ENCODE measurements at places on chromosomes 3 and 15. TPM values are rescaled to one million over a fixed set of nuclear protein-coding genes. Genes with fewer than 3 reads are reported as not detected.

DNA sequence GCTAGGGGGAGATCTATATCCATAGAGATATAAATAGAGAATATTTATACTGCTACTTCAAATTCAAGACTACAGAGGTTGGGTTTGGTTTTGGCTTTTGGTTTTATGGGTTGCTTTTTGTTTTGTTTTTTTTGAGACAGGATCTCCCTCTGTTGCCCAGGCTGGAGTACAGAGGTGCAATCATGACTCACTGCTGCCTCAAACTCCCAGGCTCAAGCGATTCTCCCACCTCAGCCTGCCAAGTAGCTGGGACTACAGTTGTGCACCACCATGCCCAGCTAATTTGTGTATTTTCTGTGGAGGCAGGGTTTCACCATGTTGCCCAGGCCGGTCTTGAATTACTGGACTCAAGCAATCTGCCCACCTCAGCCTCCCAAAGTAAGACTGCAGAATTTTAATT is 3.9 kb upstream of the UBL7 start:
- H3K4me3 ChIP-seq = no peak overlapping the region
- no peaks in the 10 kb centered on the region for H3K27me3 ChIP-seq
- DNase-seq = no peak

DNA sequence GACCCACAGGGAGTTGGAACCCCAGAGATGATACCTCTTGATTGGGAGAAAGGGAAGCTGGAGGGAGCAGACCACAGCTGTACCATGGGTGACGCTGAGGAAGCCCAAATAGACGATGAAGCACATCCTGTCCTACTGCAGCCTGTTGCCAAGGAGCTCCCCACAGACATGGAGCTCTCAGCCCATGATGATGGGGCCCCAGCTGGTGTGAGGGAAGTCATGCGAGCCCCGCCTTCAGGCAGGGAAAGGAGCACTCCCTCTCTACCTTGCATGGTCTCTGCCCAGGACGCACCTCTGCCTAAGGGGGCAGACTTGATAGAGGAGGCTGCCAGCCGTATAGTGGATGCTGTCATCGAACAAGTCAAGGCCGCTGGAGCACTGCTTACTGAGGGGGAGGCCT is 201.1 kb downstream of the AKAP13 start:
- H3K4me3 ChIP-seq = peak overlapping the region; percentile 50
- DNase-seq = peak; percentile 94
- H3K27me3 ChIP-seq = no peaks in the 10 kb centered on the region
- H3K36me3 ChIP-seq = peaks cover 8% of the 10 kb centered on the region
- H3K27ac ChIP-seq = peak overlapping the region; percentile 84

DNA sequence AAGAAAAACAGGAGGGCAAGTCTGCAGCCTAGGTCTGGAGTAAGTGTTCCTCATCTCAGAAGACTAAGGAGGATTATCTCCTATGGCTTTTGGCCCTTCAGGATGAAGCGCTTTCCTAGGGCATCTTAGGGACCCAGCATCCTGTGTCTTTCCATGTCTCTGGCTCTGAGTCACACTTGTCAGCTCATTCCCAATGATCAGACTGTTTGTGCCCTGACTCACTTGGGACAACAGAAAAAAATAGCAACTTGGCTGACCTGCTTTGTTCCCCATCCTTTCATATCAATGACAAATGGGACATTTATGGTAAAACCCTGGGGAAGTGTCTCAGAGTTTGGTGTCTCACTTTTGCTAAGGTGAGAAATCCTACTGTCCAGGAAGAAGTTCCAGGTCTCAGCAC is 76.2 kb upstream of the OXTR start:
- no peaks in the 10 kb centered on the region for H3K27me3 ChIP-seq
- no peak overlapping the region for H3K27ac ChIP-seq

The GPR15 gene
- not detected for total RNA-seq

- peaks cover 23% of the 10 kb centered on the region for H3K4me1 ChIP-seq
- no peak overlapping the region for H3K4me3 ChIP-seq
- H3K27ac ChIP-seq = no peak overlapping the region
- no peak for DNase-seq
Measured at GRCh38 chr3:188064831-188065493, 89.0 kb upstream of the LPP start.

The RYR3 gene
- total RNA-seq = 7.2 TPM

GRCh38 chr15:48253172-48253571 is 47.1 kb downstream of the SLC12A1 start:
- no peak overlapping the region for H3K4me3 ChIP-seq
- no peak overlapping the region for H3K27ac ChIP-seq
- no peaks in the 10 kb centered on the region for H3K4me1 ChIP-seq
- DNase-seq = no peak
- peaks cover 7% of the 10 kb centered on the region for H3K27me3 ChIP-seq

The CCDC54 gene
- not detected for total RNA-seq

The SH3GL3 gene
- 0.19 TPM for total RNA-seq

DNA sequence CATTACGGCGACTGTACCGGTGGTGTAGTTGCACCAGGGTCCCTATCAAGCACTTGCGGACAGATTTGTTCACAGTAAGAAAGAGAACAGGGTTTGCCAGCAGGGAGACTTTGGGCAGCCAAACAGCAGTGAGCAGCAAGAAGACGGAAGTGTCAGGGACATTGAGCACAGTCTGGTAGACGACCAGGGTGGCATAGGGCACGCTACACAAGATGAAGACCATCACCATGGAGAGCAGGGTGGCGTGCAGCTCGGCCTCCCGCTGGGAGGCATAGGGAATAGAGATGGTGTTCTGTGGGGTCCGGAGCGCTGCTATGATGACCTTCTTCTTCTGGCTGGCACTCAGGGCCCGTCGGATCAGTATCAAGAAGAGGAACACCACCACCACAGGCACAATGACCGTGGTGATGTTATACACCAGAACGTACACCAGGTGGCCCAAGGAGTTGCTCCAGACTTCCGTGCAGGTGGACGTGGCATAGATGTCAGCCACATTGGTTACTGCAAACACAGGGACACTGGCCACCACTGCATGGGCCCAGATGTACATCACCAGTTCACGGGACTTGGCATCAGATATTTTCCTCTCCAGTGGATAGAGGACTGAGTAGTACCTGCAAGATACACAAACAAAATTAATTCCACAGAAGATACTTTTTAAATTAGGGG is 19.1 kb upstream of the FSIP1 start:
- no peak overlapping the region for H3K4me3 ChIP-seq
- no peaks in the 10 kb centered on the region for H3K27me3 ChIP-seq

DNA sequence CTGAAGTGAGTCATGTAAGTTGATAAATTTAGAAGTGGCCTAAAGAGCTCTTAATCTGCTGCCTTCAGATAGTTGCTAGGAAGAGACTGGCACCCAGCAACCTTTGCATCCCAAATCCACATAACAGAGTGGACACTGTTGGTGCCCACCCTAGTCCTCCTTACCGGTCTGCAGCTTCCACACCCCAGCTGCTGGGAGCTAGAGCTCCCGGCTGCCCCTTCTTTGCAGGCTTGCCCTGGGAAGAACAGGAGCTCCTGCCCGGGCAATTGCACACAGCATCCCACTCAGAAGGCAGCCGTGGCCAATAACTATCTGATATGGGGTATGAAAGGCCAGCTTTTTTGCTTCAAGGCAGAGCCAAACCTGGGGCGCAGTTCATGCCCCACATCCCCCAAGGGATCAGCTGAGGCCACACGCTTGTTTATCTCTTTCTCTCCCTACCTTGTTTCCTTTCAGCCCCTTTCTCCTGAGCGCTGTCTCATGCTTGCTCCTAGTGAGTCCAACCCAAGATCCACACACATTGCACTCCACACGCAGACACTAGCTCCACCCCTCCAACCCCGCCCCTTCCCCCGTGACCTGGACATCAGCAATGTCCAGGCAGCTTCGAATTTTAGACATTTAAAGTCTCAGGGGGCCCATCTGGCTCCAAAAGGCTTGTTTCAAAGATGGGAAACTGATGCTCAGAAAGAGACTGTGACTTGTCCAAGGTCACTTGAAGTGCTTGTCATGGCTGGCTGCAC is 9.1 kb downstream of the ATP2B2 start:
- no peaks in the 10 kb centered on the region for H3K4me1 ChIP-seq
- no peak for DNase-seq
- no peaks in the 10 kb centered on the region for H3K27me3 ChIP-seq
- H3K4me3 ChIP-seq = no peak overlapping the region
- no peak overlapping the region for H3K27ac ChIP-seq

GRCh38 chr3:197508461-197508860 is 47.3 kb downstream of the BDH1 start:
- no peaks in the 10 kb centered on the region for H3K27me3 ChIP-seq
- peaks cover 7% of the 10 kb centered on the region for H3K4me1 ChIP-seq
- no peak overlapping the region for H3K4me3 ChIP-seq
- no peak overlapping the region for H3K27ac ChIP-seq
- peaks cover 6% of the 10 kb centered on the region for H3K36me3 ChIP-seq
- no peak for DNase-seq

DNA sequence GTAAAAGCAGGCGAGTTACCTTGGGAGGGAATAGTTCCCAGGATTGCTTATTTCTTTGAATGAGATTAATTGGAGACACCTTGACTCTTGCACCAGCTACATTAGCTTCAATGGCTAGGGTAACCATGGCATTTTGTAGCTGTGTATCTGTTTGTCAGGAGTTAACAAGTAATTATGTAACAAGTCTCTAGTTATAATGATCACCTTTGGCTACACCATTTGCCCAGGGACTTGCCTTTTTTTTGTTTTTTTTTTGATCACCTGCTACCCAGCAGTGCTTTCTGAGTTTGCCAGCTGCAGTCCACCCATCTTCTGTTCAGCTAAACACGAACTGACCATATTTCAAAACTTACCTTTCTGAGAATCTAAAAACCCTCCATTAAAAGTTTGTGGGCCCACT is 2.2 kb downstream of the MED12L start:
- H3K27ac ChIP-seq = peak overlapping the region; percentile 70
- peak overlapping the region; percentile 79 for H3K4me3 ChIP-seq
- peaks cover 28% of the 10 kb centered on the region for H3K4me1 ChIP-seq
- no peaks in the 10 kb centered on the region for H3K27me3 ChIP-seq
- DNase-seq = no peak

DNA sequence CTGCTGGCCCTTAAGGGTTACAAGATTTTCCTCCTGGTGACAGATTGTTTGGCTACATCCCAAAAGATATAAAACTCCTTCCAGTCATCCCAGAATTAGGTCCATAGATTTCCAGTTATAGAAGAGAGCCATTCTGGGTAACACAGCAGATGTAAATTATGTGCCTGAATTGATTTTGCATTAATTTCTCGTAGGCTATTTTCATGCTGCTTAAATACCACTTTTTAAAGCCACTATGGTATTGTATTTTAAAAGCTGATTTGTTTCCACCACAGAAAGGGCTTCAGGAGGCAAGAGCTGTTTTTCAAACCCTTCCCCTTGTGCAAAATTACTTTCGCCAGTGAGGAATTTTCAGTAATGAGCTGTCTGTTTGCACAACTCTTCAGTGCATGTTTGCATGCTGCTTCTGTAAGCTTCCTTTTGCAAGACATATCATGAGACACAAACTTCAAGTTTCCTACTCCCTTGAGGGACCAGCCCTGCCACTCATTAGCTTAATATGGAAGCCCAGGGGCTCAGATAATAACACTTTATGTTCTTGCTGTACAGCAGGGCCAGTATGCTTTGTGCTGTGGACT is 105.4 kb upstream of the TNIK start:
- H3K27ac ChIP-seq = no peak overlapping the region
- no peak for DNase-seq
- H3K36me3 ChIP-seq = no peaks in the 10 kb centered on the region
- no peaks in the 10 kb centered on the region for H3K4me1 ChIP-seq

The GTF2A2 gene
- 50.4 TPM for total RNA-seq

- no peak overlapping the region for H3K27ac ChIP-seq
- no peak for DNase-seq
- no peaks in the 10 kb centered on the region for H3K36me3 ChIP-seq
Measured at GRCh38 chr15:52103217-52104207, 9.1 kb downstream of the BCL2L10 start.

DNA sequence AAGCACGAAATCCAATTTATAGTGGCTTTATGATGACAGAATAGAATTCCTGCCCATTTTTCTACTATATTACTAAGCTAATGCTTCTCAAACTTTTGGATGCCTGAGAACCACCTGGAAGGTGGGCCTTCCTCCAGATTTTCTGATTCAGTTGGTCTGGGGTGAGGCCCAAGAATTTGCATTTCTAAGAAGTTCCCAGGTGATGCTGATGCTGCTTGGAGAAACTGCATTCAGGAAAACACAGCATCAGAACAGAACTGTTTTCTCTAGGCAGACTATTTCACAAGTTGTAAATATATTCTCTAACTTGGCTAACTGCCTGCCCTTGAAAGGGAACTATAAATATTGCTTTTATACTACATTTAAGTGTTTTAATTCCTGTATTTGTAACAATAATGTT is 644.9 kb upstream of the DPPA4 start:
- no peaks in the 10 kb centered on the region for H3K4me1 ChIP-seq
- DNase-seq = no peak
- H3K36me3 ChIP-seq = no peaks in the 10 kb centered on the region

- peak overlapping the region; percentile 16 for H3K27ac ChIP-seq
- peak; percentile 91 for DNase-seq
- no peaks in the 10 kb centered on the region for H3K27me3 ChIP-seq
- no peaks in the 10 kb centered on the region for H3K36me3 ChIP-seq
- H3K4me3 ChIP-seq = no peak overlapping the region
Measured at GRCh38 chr3:120177151-120177550, 82.9 kb upstream of the GSK3B start.

The FAM43A gene
- 42.8 TPM for total RNA-seq

- no peaks in the 10 kb centered on the region for H3K36me3 ChIP-seq
- H3K4me1 ChIP-seq = no peaks in the 10 kb centered on the region
- DNase-seq = no peak
- H3K4me3 ChIP-seq = no peak overlapping the region
Measured at GRCh38 chr3:161691677-161692076, 195.1 kb downstream of the OTOL1 start.

Measured in esophagus muscularis mucosa (tissue), 4 donors.